Sciatic nerve (tissue), 2 donors: ENCODE measurements at places on chromosomes 7 and 10. TPM values are rescaled to one million over a fixed set of nuclear protein-coding genes. Genes with fewer than 3 reads are reported as not detected.
A peak's percentile ranks its signal among the peaks of the same experiment; 100 is the strongest.

Gene PRRT4
- total RNA-seq, result 4.0 TPM

Gene ANKRD7
- 1.0 TPM for total RNA-seq

Gene RFC2
- total RNA-seq, result 17.1 TPM

Gene SPDYE2B
- total RNA-seq, result not detected

- DNase-seq, result no peak
Measured at GRCh38 chr7:9625953-9626352, 1192.5 kb downstream of the NXPH1 start.

Gene STAMBPL1
- total RNA-seq, result 13.6 TPM

DNA sequence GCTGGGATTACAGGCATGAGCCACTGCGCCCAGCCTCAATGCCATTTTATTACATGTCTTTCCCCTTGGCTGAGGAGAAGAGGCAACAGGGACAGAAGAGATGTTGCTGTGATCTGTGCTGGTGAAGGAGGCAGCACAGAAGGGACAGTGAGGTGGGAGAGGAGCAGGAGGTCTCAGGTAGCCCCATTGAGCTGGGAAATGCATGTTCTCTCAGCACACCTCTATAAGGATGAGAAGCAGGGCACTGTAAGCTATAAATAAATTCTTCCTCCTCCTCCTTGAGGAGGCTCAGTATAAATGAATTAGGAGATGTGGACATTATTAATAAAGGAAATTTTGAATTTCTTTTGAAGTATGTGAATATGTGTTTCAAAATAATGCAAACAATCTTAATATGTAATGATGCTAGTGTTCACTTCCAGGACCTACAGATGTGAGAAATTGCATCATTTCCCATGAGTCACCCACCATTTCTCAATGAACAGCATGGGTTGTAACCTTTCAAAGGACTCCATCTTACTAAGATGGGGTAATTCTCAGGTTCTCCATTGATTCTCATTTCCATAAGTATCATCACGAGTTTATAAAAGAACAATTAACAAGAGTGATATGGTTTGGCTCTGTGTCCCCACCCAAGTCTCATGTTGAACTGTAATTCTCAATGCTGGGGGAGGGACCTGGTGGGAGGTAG is 88.9 kb upstream of the ODAD2 start:
- DNase-seq, result no peak

GRCh38 chr10:124105594-124105993 is 12.2 kb upstream of the CHST15 start:
- DNase-seq, result no peak

DNA sequence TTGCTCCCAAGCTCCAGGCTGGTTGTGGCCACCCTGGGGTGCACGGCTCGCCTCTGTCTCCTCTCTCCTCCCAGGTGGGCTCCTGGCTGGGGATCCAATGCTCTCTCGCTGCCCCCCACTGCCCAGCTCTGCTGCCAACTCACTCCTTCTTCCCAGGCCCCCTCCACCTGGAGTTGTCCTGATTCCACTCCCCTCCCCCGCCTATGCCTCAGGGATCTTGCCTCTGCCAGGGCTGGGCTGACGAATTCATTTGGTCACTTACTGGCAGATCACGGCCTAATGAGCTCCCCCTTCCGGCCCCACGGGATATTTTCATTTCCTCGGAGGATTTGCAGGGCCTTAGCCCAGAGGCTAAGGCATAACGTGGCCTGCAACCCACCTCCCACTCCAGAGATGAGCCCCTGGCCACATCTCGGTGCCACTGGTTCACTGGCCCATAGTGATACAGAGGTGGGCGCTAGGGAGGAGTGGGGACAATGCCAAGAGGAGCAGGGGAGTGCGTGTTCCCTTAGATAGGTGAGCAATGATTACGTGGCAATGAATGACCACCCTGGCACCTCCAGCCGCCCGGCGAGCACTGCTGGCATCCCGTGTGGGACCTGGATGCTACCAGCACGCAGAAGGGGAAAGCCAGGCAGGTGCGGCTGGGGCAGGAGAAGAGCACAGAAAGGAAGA is 344.6 kb upstream of the SHH start:
- DNase-seq, result peak; percentile 51

Gene TAF5
- 4.7 TPM for total RNA-seq

- no peak for DNase-seq
Measured at GRCh38 chr10:89470628-89471027, 56.3 kb downstream of the IFIT5 start.

Gene TMEM225B
- 3.5 TPM for total RNA-seq

Gene C7orf57
- not detected for total RNA-seq

DNA sequence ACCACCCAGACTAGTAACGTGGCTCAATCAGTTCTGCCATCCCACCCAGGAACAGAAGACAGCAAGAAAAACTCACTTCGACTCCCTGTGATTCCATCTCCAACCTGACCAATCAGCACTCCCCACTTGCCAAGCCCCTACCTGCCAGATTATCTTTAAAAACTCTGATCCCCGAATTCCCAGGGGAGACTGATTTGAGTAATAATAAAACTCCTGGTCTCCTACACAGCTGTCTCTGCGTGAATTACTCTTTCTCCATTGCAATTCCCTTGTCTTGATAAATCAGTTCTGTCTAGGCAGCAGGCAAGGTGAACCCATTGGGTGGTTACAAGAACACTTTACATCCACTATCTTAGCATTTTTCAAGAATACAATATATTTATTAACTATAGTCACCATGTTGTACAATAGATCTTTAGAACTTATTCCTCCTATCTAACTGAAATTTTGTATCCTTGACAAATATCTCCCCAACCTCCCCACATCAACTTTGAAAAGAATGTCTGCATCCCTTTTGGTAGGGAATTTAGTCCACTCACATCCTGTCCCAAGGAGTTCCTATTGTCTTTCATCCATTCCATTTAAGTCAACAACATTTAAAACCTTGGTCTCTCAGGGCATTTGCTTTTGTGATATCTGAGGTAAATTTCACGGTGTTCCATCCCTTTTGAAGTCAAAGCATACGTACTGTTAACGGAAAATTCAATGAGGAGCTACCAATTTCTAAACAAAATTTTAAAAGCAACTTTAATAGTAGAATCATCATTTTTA is 163.7 kb downstream of the MACC1 start:
- no peak for DNase-seq

DNA sequence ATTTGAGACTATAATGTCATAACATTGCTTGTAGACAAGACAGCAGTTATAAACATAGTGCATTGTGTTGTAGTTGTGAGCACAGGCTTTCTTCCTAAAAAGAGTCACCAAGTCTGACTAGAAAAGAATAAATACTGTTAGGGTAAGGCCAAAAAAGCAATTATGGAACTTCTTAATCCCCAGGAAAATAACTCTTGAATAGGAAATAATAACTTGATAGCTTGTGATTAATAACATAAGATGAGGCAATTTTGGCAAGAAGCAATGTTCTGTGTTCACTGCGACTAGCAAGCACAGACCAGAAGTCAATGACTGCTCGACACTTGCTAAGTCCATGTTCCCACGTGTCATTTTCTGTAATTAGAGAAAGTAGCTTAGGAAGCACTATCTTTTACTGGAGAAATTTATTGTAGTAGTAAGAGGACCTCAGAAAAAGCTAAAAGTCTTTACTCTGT is 97.1 kb downstream of the AGMO start:
- no peak for DNase-seq

- no peak for DNase-seq
Measured at GRCh38 chr7:133668296-133669060, 415.6 kb downstream of the EXOC4 start.

Gene CDC14C
- 0.18 TPM for total RNA-seq

- no peak for DNase-seq
Measured at GRCh38 chr7:44188480-44189225, 586 bp downstream of the GCK start.

GRCh38 chr7:157684157-157684908 is 347.5 kb downstream of the DNAJB6 start:
- DNase-seq, result no peak

DNA sequence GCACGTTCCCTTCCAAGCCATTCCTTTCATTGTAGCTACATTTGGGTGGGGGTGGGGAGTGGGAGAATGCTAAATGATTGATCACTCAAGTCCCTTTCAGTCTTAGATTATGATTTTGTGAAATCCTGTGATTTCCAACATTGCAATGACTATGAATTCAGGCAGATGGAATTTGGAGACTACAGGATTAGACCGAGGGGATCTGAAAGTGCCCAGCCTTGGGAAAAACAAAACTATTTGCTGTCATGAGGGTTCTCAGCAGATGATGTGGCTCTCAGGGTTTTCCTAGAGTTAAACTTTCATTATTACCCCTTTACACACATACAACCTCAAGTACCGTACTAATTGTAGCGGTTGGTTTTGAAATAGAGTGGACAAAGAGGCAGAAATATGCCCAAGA is 4.7 kb downstream of the MACROH2A2 start:
- DNase-seq, result no peak

Gene PVRIG
- total RNA-seq, result 1.2 TPM

GRCh38 chr7:105261689-105262088 is 127.0 kb downstream of the SRPK2 start:
- no peak for DNase-seq

- DNase-seq, result no peak
Measured at GRCh38 chr7:69049326-69049725, 548.9 kb upstream of the AUTS2 start.

- DNase-seq, result no peak
Measured at GRCh38 chr10:34186745-34187144, 628.4 kb downstream of the PARD3 start.

- no peak for DNase-seq
Measured at GRCh38 chr7:42053834-42054233, 183.2 kb downstream of the GLI3 start.

Gene ECHDC3
- total RNA-seq, result 8.6 TPM

Gene GRID2IP
- total RNA-seq, result 0.18 TPM

Gene SLC29A3
- 8.7 TPM for total RNA-seq

Gene TAS2R5
- 6.2 TPM for total RNA-seq

DNA sequence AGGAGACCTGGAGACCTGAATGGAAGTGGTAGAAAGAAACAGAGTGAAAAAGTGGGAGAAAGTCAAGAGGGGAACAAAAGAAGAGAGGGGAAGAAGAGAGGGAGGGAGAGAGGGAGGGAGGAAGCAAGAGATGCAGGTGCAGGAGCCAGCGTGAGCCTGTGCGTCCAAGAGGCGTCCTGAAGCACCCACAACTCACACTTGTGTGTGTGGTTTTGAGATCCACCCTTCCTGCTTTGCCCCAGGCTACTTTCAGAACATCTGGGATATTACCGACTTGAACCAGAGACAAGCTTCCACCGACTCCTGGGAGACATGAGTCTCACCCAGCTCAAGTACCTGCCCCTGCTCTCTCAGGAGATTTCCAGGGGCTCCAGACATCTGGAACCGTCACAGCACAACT is 9.8 kb downstream of the AFAP1L2 start:
- no peak for DNase-seq

- DNase-seq, result no peak
Measured at GRCh38 chr7:12093365-12093764, 117.7 kb upstream of the TMEM106B start.

DNA sequence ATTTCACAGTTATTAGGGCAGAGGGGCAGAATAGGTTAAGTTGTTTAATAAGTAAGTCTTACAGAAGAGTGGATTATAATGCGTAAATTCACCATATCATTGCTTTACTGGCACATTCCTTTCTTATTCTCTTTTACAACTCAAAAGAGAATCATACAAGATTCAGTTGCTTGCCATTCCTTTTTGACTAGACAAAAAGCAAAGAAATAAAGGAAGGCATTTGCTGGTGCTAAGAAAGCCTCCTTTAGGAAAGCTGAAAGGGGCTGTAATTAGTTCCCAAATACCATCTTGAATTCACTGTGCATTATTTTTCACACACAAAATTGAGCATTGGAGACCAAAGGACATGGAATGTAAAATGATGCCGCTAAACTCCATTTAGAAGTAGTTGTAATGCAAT is 499.3 kb downstream of the NXPH1 start:
- DNase-seq, result no peak

DNA sequence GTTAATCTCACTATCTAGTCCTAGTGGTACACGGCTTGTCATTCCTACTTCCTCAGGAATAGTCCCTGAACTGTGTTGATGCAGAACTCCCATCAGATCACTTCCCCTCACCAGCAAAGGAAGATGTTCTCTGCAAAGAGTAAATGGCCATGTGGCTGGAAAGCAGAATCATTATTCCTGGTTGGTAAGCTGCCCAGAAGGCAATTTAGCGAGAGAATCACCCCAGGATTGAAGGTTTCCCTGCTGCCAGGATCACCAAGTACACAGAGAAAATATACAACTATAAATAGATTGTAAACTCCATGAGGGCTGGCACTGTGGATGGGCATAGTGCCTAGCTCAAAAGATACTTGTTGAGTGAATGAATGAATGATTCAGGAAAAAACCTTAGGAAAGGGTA is 115.0 kb downstream of the GFRA1 start:
- no peak for DNase-seq

DNA sequence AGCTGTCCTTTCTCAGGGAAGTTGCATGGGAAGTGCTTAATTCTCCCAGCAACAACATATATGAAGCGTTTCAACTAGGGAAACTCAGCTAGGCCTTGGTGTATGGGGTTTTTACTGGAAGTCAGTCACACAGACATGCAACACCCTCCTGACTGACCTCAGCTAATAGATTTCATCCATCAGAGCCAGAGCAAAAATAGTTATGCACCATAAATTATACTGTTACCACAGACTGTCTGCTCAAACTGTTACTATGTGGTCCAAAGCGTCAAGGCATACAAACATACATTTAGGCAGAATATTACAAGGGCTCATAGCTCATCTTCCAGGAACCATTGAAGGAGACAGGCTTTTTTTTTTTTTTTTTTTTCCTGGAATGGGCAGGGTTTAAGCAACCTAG is 417.9 kb downstream of the ANKRD7 start:
- no peak for DNase-seq

DNA sequence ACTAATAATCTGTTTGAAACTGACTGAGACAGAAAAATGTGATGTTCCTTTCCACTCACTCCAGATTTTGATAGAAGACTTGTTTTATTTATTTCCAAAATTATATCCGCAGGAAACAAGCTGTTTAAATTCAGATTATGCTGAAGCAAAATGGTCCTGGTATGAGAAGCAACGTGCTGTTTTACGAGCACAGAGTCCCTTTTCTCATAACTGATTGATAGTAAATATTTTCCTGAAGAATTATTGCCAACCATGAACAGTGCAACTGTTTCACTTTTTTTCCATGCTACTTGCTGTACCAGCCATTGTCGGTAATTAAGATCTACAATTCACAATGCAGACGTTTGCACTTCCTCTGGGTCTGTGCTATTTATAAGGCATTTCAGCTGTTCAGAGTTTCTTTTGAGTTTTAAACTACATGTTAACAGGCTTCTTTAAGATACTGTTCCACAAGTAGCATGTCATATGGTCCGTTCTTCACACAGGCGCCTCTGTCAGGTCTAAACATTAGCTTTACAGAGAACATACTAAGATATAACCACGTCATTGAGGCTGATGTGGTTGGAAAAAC is 103.8 kb downstream of the POLL start:
- no peak for DNase-seq

Gene PLXNA4
- 9.0 TPM for total RNA-seq

DNA sequence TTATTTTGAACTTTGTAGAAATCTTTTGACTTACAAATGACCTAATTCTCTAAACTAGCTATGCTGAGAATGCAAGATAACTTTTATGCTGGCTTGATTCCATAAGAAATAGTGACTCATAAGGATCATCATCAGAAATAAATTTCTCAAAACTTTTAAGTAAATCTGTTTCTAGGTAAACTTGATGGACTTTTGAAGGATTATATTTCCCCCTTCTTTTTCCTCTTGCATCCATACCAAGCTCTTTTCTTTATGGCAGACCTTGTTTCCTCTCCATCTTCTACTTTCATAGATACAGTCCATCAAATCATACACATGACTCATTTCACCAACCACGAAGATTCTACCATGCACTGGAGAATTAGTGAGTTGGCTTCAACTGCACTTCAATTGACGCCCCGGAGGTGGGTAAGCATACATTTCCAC is 336.3 kb downstream of the KCNMA1 start:
- DNase-seq, result no peak

GRCh38 chr7:57201021-57201894 is 69.0 kb upstream of the ZNF479 start:
- DNase-seq, result peak; percentile 40

Gene MEIG1
- not detected for total RNA-seq
